ENCODE measurements at places on chromosomes 7 and 10.
A peak's percentile ranks its signal among the peaks of the same experiment; 100 is the strongest.

- DNase-seq = no peak
Observed at GRCh38 chr7:157464971-157465886, 128.4 kb downstream of the DNAJB6 start.

- DNase-seq = peak; percentile 13
Observed at GRCh38 chr7:6705959-6706665, 635 bp downstream of the ZNF12 start.

DNA sequence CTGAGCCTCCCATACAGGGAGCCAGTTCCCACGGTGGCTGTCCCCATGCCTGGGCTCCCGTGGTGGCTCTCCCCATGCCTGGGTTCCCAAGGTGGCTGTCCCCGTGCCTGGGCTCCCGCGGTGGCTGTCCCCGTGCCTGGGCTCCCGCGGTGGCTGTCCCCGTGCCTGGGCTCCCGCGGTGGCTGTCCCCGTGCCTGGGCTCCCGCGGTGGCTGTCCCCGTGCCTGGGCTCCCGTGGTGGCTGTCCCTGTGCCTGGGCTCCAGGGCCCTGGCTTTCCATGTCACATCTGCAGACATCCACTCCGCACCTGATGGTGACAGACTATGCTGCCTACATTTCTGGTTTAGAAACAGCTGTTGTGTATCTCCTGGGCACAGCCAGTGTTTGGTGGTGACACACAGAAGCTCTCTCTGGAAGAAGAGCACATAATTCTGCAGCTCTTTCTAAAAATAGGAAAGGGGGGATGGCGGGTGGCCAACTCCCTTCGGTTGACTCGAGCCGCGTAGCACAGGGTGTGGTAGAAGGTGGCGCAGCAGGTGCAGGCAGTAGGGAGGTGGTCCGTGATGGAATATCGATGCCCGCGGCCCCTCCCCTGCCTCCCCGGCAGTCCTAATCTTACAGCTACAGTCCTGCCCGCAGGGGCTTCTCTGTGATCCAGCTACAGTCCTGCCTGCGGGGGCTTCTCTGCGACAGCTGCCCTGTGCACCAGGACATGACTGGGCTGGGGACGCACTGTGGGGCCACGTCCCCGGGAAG is 251.2 kb downstream of the DNAJB6 start:
- no peak for DNase-seq

GRCh38 chr7:93015779-93016481 is 101.8 kb downstream of the SAMD9 start:
- no peak for DNase-seq

- no peak for DNase-seq
Observed at GRCh38 chr10:94230134-94230785, 132.5 kb downstream of the NOC3L start.

- peak; percentile 65 for DNase-seq
Observed at GRCh38 chr10:132575320-132576201, 38.0 kb downstream of the INPP5A start.

DNA sequence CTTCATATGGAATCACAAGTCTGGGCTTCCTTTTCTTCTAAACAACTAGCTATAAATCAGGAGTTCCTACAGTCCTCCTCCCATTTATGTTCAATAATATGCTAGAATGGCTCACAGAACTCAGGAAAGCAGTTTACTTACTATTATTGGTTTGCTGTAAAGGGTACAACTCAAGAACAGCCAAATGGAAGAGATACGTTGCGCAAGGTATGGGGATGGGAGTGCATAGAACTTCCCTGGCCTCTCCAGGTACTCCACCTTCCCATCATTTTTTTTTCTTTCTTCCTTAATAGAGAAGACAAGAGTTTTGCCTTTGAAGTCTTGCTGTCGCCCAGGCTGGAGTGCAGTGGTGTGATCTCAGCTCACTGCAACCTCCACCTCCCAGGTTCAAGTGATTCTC is 27.1 kb upstream of the SEMA4G start:
- DNase-seq = no peak

DNA sequence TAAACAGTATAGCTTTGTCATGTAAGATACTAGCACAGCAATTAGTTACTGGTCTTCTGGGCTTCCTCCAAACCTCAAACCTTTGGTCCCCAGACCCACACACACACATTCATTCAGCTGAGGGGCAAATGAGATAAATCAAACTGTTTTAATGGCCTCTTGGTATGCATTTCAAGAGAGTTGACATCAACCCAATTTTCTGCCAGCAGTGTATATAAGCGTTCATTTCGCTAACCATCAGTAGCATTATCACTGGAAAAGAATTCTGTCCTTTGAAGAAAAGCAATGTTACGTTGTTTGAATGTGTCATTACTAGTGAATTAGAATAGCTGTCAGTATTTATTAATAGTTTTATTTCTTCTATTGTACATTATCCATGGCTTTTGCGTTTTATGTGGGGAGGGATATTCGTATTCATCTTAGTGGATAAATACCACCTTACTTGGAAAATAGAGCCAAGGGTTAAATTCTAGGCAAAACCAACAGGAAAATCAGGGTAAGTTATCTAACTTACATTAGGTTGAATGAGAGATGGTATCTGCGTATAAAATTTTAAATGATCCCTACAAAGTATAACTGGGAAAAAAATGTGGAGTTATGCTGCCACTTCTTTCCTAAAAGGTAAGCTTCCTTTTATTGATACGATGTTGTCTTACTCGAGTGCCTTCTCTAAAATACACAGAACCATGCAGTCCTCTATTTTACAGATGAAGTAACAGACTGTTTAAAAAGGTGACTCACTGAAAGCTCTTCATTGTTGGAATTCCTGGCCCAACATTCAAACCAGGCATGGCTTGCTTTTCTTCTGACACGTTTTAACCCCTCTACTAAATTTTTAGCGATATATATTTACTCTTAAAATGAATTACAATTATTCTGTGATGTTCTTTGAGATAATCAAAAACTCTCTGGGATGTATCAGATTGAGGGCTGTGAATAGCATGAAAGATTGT is 2.0 kb upstream of the ZMYND11 start:
- peak; percentile 59 for DNase-seq

GRCh38 chr7:32314761-32315160 is 175.4 kb downstream of the LSM5 start:
- no peak for DNase-seq

DNA sequence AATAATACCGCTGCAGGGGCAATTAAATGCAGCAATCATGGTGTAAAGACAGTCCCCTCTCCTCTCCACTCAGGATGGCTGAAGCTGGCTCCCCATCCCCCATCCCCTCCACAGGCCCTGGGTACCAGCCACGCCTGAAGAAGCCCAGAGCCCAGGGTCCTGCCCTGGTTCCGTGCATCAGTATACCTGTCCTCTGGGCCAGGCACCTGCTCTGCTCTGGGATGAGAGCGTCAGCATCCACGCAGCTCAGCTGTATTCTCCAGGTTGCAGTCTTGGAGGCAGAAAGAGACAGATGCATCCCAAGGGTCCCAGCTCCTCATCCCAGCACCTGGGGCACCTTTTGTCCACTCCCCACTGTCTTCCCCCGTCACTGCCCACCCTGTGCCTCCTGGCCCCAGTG is 233.8 kb downstream of the TCERG1L start:
- DNase-seq = no peak

- DNase-seq = no peak
Observed at GRCh38 chr7:38685851-38686250, 54.7 kb upstream of the AMPH start.

- DNase-seq = no peak
Observed at GRCh38 chr10:1530871-1531517, 206.3 kb downstream of the ADARB2 start.

GRCh38 chr7:118918556-118918955 is 694.1 kb downstream of the ANKRD7 start:
- DNase-seq = peak; percentile 35

DNA sequence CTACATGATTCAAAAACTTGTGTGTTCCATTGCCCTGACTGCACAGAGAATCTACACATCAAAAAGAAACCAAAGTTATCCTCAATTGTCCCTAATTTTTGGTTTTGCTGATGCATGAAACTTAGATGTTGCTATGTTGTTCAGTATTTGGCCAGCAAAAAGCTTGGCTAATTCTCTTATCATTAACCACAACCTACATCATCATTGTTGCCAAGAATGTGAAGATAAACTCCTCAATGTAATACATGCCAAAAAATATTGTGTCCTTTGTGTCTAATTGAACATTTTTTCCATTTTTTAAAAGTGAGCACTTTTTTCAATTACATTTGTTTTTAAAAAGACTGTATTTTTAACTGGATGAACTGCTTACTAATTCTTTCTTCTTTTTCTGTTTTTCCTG is 268.0 kb upstream of the SEMA3D start:
- DNase-seq = no peak

GRCh38 chr10:60707841-60708240 is 70.4 kb upstream of the CDK1 start:
- DNase-seq = no peak

DNA sequence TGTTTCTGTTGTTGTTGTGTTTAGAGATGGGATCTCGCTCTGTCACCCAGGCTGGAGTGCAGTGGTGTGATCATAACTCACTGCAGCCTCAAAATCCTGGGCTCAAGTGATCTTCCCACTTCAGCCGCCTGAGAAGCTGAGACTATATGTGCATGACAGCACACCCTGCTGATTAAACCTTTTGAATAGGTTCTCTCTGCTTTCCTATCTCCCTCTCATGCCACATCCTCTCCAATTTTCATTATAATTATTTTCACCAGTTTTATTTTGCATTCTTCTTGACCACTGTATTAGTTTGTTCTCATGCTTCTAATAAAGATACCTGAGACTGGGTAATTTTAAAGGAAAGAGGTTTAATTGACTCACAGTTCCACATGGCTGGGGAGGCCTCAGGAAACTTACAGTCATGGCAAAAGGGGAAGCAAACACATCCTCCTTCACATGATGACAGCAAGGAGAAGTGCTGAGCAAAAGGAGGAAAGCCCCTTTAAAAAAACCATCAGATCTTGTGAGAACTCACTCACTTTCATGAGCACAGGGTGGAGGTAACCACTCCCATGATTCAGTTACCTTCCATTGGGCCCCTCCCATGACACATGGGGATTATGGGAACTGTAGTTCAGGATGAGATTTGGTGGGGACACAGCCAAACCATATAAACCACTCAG is 12.9 kb downstream of the AGK start:
- no peak for DNase-seq

- no peak for DNase-seq
Observed at GRCh38 chr7:12174931-12175330, 36.2 kb upstream of the TMEM106B start.

- peak; percentile 71 for DNase-seq
Observed at GRCh38 chr10:90930070-90930837, 9.4 kb upstream of the ANKRD1 start.

DNA sequence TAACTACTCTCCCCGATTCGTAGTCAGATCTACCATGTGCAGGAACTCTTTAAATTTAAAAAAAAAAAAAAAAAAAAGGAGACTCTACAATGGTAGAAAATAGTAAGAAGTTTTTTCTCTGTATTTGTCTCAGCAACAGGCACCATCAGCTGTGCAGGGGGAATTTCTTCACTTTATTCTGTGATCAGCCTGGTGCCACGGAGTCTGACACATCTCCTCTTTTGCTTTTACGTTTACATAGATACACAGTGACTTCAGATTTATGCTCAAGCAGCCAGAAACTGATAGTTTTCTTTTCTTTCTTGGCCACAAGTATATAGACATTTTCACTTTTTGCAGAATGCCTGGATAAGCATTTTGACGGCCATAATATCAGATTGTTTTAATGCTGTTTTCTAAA is 190.6 kb upstream of the AKR1E2 start:
- no peak for DNase-seq

DNA sequence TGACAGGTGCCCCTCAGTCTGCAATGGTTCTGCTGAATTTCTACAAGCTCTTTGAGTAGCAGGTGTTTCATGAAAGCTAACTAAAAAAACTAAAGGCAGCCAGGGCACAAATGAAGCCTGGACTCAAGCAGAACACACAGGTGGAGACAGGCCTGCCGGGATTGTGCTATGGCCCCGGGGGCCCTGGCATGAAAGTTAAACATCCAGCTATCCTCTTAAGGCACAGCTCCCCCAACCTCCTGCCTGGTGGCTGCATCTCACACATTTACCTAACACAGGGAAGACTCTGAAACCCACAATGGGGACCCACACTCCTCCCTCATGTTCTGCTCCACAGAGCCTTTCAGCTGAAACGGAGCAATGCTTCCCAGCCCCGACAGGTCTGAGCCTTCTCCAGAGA is 76.3 kb upstream of the CAMK2B start:
- no peak for DNase-seq

GRCh38 chr10:1454428-1454827 is 282.9 kb downstream of the ADARB2 start:
- DNase-seq = no peak

GRCh38 chr7:148319316-148319808 is 271.2 kb upstream of the C7orf33 start:
- no peak for DNase-seq

- no peak for DNase-seq
Observed at GRCh38 chr7:28957751-28958234, 337 bp downstream of the TRIL start.

- DNase-seq = no peak
Observed at GRCh38 chr7:31856337-31856736, 169.3 kb downstream of the PPP1R17 start.

DNA sequence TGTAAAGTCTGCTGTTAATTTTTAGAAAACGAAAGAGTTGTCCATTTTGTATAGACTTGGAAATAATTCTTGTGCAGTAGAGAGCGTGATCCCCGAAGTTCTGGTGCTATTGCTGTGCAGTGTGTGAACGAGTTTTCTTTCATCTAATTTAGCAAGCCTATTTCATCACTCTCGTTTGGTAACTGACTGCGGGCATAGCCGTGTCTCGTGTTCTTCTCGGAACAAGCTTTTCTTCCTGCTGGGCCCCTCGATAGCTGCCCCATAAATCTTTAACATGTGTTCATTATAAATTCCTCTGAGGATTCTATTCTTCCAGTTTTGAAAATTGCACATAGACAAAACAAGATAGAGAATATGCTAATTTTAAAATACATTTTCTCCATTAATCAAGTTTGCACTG is 622.0 kb upstream of the PFKP start:
- DNase-seq = no peak

- DNase-seq = no peak
Observed at GRCh38 chr7:5472432-5473315, 49.0 kb upstream of the TNRC18 start.

GRCh38 chr10:117204316-117204715 is 7.0 kb downstream of the KCNK18 start:
- no peak for DNase-seq

GRCh38 chr10:79299397-79300241 is 47.6 kb upstream of the PPIF start:
- DNase-seq = peak; percentile 73

DNA sequence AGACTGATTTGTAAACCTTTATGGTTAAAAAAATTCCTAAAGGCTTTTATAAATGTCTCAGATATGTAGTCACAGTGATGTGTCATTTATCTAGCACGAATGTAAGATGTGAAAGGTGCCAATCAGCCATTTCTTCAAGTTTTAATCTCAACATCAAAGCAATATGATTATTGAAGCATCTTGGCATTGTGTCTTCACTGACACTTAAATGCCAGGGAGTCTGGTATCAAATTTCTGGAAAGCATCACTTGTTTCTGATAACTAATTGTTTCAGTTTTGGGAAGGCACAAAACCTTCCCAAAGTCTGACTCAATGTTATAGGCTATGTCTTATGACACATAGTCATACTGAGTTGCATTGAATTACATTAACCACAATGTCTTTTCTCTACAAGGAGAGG is 492.0 kb upstream of the CNTNAP2 start:
- peak; percentile 27 for DNase-seq
